ENCODE measurements at places on chromosomes 7 and 10.

GRCh38 chr7:158559356-158559755, 28.3 kb downstream of the PTPRN2 start:
- DNase-seq = no peak

DNA sequence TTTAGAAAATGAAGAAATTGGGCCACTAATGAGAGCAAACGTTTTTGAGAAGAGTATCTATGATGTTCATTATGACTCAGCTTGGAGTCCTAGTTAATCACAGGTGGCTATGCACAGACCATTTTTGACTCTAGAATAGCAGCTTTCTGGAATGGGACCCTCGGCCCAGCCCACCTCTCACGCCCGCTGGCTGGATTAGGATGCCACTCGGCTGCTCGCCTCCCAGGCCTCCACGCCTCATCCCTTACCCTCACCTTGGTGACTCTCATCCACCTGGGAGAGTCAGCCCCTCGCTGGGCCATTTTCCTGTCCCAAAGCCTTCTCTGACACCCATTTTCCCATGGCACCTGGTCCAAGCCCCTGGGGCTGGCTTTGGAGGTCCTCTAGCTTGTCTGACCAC, 173.6 kb downstream of the ADAM12 start:
- DNase-seq = no peak

GRCh38 chr7:83532219-83532618, 116.7 kb downstream of the SEMA3E start:
- DNase-seq = no peak

DNA sequence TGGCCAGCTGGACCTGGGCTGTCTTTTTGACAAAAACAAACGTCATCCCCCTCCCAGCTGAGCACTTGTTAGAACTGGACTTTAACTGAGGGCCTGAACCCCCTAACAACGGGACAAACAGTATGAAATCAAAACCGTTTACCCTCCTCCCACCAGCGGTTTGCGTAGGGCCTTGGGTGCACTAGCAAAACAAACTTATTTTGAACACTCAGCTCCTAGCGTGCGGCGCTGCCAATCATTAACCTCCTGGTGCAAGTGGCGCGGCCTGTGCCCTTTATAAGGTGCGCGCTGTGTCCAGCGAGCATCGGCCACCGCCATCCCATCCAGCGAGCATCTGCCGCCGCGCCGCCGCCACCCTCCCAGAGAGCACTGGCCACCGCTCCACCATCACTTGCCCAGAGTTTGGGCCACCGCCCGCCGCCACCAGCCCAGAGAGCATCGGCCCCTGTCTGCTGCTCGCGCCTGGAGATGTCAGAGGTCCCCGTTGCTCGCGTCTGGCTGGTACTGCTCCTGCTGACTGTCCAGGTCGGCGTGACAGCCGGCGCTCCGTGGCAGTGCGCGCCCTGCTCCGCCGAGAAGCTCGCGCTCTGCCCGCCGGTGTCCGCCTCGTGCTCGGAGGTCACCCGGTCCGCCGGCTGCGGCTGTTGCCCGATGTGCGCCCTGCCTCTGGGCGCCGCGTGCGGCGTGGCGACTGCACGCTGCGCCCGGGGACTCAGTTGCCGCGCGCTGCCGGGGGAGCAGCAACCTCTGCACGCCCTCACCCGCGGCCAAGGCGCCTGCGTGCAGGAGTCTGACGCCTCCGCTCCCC, at the start of gene IGFBP1:
IGFBP1 (plus strand) TSS at position 304 of the 808 bp plus-strand sequence; CDS start at position 469, 165 bp downstream.
- DNase-seq = peak; percentile 67

DNA sequence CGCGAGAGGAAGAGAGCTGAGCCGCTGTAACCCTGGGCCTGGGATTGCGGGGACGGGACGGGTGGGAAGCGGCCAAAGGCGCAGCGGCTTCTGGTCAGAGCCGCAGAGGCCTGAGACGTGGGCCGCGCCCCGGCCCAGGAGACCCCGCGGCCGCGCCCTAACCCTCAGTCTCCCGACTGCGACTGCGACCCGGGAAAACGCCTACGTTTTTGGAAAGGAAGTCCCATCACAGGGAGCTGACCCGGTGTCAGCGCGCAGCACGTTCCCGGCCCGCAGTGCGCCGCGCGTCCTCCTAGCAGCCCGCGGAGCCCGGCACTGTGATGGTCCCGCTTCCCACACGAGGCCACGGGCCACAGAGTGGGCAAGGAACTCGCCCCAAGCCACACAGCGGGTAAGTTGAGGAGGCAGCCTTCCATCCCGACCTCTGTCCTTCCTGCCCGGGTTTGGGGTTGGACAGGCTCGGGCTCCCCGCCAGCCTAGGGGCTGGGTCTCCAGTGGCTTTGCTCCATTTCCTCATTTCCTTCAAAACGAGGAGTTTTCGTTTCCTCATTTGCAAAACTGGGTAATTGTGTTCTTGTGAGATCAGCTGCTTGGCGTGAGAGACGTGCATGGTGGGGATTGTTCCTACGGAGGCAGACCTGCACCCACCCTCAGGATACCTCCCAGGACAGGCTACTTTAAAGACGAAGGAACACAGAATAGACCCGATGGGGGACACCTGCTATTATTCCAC, 1.2 kb downstream of the GPNMB start:
- DNase-seq = no peak

- DNase-seq = no peak
These were observed 296.5 kb upstream of the PITRM1 start for GRCh38 chr10:3468919-3469638.

GRCh38 chr10:21807180-21807579, 196.3 kb downstream of the DNAJC1 start:
- DNase-seq = peak; percentile 69

DNA sequence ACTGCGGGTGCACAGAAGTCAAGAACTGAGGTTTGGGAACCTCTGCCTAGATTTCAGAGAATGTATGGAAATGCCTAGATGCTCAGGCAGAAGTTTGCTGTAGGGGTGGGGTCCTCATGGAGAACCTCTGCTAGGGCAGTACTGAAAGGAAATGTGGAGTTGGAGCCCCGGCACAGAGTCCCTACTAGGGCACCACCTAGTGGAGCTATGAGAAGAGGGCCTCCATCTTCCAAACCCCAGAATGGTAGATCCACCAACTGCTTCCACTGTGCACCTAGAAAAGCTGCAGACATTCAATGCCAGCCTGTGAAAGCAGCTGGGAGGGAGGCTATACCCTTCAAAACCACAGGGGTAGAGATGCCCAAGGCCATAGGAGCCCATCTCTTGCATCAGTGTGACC, 1336.0 kb upstream of the CELF2 start:
- DNase-seq = no peak

GRCh38 chr10:6928586-6928985, 348.5 kb upstream of the PRKCQ start:
- DNase-seq = peak; percentile 80

GRCh38 chr10:44384601-44385025, 284 bp downstream of the CXCL12 start:
- DNase-seq = no peak

- DNase-seq = peak; percentile 74
These were observed 209.1 kb downstream of the CCSER2 start for GRCh38 chr10:84537447-84537931.

DNA sequence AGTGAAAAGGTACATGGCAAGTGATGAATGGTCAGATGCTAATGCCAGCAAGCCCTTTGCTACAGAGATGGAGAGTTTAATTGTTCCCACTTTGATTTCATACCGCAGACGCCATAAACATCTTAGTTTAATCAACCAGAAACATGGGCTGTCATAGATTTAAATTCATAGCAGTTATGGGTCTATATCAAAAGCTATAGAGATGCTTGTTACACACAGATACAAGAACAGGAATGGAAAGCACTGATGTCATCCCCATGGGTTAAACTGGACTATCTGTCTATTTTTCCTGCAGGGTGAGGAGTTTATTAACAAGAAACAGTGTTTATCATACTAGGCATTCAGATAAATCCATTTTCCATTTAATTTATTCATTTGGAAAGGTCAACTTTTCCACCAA, 409.2 kb downstream of the NRG3 start:
- DNase-seq = no peak

DNA sequence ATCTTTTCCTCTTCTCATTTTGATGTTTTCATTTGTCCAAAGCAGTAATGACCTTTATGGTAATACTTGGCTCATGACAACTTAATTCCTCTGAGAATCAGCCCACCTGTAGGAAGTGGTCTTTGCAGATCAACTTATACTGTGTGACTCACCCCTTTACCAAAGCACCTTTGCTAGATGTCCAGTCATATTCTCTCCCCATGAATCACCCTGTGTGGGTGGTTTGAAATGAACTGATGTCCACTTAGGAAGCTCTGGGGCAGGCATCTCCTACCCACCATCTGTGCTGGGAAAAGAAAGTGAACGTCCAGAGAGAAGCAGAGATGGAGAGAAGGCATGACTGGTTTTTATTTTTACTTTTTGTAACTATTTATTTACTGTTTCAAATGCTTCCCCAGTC, 410.3 kb downstream of the KIF20B start:
- DNase-seq = no peak

GRCh38 chr10:132674311-132674710, 111.6 kb downstream of the NKX6-2 start:
- no peak for DNase-seq

DNA sequence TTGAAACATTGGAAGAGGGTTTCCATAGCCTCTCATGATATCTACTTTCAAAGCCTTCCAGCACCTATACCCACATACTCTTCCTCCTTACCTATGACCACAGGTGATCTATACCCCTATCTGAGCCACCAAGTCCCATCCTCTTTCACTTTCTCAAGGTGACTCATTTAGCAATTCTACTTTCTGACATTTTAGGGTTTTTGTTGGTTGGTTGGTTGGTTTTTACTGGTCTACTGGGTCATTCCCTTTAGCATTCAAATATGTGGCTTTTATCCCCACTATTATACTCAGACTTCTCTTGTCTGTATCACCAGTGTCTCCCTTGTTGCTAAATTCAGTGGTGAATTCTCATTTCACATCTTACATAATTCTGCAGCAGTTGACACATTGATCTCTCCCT, 130.4 kb upstream of the STEAP4 start:
- DNase-seq = no peak

- DNase-seq = no peak
These were observed 18.0 kb downstream of the ADAP1 start for GRCh38 chr7:936386-937054.

- no peak for DNase-seq
These were observed 43.8 kb downstream of the CYTH3 start for GRCh38 chr7:6228361-6229229.

GRCh38 chr7:120993553-120994191, 5.2 kb downstream of the CPED1 start:
- no peak for DNase-seq

DNA sequence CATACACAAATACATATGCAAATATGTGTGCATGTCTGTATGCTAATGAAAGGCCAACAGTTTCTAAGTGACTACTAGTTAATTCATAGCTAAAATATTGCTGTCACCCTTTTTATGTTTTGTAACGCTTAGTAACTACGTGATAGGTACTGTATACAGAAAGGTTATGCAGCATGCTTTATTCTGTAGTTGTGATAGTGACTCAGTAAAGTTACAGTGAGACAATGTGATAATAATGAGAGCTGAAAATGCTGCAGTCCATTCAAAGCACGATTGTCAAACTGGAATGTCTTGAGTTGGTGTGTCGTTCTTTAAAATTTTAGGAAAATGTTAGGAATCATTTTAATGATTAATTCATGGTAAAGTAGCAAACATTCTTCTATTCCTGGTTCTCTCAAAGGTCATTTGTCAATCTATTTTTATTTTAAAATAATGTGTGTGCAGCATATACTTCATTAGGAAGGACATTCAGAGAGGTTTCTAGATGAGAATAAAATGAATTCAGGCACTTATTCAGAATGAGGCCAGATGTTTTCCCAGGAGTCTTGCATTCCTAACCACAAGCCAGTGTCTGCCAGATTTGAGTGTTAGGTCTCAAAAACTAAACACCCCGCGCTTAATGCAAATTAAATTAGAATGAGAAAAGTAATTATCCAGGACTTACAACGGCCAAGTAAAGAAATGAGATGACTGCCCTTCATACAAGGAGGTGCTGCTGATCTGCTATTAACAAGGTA, 408.8 kb upstream of the FZD8 start:
- no peak for DNase-seq

- DNase-seq = no peak
These were observed 84.9 kb downstream of the CHRM2 start for GRCh38 chr7:136953386-136953785.

GRCh38 chr7:107661081-107661864, 645 bp downstream of the SLC26A4 start:
- peak; percentile 78 for DNase-seq

DNA sequence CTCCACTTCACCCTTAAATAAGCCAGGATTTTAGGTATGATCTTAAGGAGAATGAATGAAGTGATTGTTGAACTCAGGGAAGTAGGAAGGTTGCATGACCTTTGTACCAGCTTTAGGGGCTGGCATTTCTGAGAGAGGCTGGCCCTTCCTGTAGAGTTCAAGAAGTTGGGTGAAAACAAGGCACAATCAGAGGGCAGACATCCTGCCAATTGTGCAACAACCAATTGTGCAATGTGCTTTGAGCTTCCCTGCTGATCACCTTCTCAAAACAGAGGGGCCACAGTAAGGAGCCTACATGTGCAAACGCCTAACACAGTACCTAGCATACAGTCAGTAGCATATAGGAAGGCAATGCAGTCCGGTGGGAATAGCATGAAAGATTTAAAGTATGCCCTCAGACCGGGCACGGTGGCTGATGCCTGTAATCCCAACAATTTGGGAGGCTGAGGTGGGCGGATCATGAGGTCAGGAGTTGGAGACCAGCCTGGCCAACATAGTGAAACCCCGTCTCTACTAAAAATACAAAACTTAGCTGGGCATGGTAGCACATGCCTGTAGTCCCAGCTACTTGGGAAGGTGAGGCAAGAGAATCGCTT, 5.4 kb downstream of the CPVL start:
- DNase-seq = no peak

GRCh38 chr7:35875292-35875691, 74.4 kb downstream of the SEPTIN7 start:
- DNase-seq = no peak

DNA sequence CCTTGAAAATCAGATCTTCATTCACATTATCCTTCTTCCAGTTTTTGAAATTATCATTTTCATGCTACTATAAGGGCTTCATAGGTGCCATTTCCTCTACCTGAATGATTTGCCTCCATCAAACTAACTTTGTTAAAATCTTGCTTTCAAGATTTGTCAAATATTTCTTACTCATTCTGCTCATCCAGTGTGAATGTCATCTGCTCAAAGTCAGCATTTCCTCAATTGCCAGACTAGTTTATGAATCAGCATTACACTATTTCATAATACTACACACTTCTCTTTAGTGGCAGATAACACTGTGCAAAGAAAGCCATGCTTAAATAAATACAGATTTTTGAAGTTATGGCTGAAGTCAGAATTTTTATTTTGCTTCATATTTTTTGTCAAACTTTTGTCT, 21.3 kb upstream of the LIPF start:
- DNase-seq = no peak

DNA sequence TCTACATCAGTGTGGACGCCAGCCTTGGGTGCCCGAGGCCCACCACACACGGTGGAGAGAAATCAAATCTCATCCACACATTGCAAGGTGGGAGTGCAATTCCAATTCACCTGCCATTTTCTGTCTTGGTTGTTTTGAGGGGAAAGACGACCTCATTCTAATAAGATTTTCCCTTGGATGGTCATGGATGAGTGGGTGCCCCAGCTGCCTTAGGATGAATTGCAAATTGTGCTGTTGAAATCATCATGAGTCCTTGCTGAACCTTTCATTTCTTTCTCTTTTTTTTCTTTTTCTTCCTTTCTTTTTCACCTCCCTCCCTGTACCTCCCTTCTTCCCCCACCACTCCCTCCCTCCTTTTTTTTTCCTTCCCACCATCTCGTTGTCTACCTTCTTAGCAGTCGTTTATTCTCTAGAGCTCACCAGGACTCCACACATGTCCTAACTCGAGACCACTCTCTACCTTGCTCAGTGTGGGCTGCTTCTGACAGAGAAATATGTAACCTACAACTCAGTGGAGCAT, 266.9 kb upstream of the NFE2L3 start:
- DNase-seq = peak; percentile 41

GRCh38 chr10:73060738-73061635, 35.7 kb downstream of the P4HA1 start:
- peak; percentile 47 for DNase-seq
